ENCODE measurements at places on chromosomes 11 and 22.

DNA sequence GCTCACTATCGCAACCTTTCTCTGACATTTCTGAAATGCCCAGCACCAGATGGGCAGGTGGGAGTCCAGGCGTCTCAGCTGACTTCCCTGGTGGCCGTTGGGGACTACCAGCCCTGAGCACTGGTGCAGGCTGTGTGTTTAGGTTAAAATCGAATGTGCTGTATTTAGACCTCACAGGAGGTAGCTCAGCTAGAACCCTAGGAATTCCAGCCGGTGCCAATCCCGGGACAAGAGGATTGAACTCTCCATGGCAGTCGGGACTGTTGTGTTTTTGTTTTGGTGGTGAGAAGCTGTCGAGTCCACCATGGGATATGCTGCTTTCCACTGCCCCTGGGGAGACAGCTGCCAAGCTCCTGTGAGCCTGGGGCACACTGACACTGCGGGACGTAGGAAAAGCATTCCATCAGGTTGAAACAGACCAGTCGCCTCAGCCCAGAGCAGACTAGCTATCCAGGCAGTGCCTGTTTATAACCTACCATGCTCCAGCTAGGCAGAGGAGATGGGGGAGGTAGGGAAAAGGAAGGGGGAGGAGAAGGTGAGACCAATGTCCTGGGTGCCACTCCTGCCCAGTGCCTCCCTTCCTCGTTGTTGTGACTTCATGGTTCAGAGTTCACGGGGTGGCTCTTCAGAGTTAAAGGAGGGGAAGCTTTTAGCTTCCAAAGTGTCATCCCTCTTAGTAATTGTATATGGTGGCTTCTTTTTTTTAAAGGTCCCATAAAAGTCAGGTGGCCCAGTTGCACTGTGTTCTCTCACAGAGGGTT, 53.0 kb downstream of the MICAL2 start:
- DNase-seq, result no peak

GRCh38 chr11:131924457-131925201, 554.2 kb downstream of the NTM start:
- DNase-seq, result no peak

- DNase-seq, result no peak
These were observed 12.6 kb upstream of the GDPD5 start for GRCh38 chr11:75538150-75538942.

- DNase-seq, result no peak
These were observed 1517.0 kb downstream of the TBC1D22A start for GRCh38 chr22:48279461-48279756.

DNA sequence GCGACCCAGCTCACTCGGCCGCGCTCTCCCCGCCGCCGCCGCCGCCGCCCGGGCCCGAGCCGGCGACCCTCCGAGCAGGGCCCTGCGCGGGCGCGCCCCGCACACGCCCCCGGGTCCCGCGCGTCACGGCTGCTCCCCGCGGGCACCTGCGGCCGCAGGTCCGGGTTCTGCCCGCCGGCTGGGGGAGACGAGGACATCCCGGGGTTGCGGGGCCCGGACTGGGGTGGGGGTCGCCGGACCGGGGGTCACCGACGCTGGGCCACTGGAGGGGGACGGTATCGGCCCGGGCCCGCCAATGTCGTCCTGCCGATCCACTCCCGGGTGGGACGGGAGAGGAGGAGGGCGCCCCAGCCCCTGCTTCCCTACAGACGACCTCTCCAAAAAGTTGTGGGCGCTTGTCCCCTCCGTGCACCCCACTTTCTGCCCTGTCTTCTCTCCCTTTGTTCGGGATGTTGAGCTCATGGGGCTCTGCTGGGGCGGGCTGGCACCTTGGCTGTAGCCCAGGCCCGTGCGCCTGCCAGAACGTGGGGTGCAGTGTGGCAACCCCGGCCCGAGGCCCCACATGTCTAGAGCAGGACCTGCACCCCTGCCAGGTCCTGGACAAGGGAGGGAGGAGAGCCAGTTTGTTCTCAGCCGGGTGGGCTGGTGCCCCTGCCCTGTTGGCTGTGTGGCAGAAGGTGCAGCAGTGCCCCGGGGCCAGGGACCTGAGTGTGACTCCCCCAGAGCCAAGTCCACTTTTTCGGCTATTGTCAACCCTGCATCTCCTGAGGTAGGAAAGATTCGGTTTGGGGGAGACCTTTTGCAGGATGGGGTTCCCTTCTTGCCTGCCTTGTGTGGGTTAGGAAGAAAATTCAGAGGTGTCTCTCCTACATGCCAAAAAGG, 40.2 kb upstream of the CELSR1 start:
- DNase-seq, result no peak

DNA sequence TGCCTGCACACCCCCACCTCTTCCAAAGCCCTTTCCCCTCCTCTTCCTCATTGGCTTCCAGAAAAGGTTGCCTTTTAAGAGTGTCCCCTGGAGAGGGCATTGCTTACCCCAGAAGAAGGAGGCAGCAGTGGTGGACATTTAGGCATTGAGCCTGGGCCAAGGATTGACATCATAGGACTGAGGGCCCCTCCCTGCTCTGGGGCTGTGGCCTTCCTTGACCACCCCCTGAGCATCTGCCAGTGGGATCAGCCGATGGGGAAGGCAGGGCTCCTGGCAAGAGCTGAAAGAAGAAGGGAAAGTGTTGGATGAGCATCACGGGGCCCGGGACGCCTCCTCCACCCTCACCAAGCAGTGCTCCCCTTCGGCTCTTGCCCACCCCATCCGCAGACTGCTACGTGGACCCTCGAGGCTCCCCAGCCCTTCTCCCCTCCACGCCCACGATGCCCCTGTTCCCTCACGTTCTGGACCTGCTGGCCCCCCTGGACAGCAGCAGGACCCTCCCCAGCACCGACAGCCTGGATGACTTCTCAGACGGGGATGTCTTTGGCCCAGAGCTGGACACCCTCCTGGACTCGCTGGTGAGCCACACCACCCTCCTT, 37.4 kb downstream of the ZC3H7B start:
- DNase-seq, result no peak

GRCh38 chr11:97363331-97363730, 973.5 kb downstream of the JRKL start:
- DNase-seq, result no peak

DNA sequence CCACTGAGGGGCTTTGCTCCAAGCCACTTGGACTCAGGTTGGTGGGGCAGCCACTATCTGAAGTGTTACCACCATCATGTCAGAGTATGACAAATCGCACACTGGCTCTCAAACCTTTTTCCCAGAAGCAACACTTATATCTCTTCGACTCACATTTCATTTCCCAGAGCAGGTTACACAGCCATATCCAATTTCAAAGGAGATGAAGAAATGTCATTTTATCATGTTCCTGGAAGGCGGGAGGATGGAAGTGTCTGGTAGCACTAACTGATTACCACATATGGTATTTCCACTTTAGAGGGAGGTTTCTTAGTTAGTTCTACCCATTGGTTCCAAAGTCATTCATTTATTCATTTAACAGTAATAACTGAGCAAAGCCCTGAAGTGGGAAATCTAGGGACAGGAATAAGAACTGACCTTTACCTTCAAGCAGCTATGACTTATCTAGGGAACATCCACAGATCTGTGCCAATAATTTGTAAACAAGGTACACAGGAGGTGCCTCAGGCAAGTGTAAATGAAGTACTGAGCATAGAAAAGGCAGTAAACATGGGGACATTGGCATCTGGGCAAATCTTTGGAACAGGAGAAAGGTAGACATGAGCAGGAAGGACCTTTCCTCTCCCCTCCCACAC, 54.9 kb upstream of the LRRC55 start:
- DNase-seq, result no peak

DNA sequence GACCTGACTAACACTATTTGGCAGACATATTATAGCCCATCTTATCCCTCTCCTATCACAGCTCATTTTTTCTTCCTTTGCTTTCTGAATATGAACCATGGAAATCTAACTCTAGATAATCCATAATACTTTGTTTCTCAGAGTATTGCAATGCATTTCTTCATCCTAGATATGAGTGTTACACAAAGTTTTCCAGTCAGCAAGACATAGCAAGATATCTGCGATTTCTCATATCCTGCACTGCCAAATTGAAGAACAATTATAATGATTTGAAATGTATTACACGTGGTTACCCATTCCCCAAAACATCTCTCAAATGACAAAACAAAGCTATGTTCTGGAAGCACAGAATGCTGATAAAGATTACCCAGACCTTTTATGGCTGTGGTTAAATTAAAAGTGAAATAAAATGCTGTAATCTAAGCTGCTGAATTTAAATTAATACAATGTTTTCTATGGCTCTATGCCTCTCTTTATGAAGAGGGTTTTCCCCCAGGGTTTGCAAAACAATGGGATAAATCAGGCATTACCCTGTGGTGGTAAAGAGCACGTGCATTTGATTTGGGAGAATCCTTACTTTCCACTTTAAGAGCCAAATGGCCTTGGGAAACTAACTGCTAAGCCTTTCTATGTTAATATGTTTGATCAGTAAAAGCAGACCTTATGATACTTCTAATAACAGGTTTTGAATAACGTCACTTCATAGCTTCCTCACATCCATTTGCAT, 1291.0 kb upstream of the CNTN5 start:
- DNase-seq, result no peak

DNA sequence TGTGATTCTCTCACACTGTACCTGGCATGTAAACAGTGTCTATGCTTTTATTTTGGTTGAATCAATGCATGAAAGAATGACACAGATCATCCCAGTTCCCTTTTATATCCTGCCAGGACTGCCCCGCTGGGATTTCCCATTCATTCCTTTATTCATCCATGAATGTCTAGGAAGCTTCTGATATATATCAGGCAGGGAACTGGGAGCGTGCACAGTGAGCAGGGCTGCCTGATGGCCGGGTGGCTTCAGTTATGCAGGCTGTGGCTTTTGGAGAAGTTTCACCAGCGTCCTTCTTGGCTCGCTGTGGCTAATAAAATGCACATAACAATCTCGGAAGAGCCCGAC, 789.0 kb downstream of the TBC1D22A start:
- no peak for DNase-seq

DNA sequence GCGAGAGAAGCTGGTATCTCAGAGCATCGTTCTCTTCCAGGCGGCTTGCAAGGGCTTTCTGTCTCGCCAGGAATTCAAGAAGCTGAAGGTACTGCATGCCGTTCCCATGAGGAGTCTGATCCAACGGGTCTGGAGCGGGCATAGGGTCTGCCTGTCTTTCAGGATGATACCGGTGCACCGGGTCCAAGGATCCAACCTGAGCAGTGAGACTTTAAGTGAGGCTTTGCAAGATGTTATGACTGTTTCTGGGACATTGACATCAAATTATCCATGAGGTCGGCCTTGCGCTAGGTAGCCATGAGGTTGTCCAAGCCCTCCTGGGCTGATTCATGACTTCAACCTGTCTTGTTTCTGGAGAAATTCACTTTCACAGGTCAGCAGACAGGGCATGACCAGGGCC, 132.3 kb downstream of the MYO18B start:
- DNase-seq, result no peak

- no peak for DNase-seq
These were observed 50.1 kb upstream of the SHANK2 start for GRCh38 chr11:71302534-71302909.

- no peak for DNase-seq
These were observed 3.3 kb downstream of the BRD1 start for GRCh38 chr22:49824185-49824925.

GRCh38 chr11:134976551-134976950, 564.5 kb upstream of the B3GAT1 start:
- no peak for DNase-seq

DNA sequence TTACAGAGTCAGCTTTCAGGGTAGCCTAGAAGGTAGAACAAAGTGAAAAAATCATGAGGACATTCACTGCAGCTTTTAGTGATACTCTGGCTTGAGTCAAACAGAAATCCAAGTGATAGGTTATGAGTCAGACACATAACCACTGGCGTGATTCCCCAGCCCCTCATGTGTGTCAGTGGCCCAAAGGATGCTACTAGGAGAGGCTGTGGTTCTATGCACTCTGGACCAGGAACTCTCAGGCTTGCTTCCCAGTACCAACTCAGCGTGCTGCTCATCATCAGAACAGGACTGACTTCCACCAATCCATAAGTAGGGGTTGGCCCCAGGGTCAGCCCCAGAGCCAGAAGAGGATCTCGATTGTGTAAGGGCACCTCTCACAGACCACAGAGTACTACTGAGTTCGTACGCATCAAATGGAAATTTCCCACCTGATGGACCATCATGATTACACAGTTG, 116.8 kb downstream of the MED15 start:
- no peak for DNase-seq

DNA sequence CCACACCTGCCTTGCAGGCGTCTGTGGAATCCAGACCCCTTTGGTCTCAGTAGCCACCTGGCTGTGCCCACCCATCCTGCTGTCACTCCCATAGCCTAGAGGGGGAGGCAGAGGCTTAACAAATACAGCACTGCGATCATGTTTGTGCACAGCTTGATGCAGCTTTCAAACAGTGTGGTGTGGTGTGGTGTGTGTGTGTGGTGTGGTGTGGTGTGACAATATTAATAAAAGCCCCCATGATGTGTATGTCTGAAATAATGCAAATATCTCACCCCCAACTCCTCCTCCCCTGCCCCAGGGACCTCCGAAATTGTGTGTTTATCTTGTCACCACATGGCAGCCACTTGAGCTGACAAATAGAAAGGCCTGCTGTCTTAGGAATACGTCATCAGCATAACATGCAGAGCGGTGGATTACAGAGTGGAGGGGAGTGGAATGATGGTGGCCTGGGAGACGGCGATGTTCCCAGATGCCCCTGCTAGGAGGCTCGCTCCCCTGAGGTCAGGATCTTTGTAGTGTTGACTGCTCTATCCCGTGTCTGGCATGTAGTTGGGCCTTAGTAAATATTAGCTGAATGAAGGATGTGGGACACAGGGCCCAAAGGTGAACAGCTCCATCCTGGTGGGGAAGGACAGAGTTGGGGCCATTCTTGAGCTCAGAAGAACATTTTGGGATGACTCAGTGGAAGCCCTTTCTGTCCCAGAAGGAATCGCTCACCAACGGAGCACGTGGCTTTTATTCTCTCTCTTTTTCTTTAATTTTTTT, 2.8 kb downstream of the PDXP start:
- DNase-seq, result no peak

DNA sequence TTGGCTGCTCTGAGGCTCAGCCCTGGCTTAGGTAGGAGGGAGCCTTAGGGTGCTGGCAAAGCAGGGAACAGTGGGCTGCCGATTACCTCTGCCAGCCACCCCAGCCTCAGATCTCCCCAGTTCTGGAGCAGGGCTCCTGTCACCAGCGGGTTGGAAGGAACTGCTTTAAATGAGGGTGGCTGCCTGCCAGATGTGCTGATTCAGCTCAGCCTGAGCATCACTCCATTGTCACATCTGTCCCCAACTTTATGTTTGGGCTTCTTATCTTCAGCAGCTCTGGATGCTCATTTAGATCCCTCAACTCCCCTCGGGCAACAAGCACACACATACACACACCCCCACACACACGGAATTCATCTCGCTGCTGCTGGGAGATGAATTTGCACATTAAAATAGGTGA, 16.9 kb upstream of the ANKK1 start:
- no peak for DNase-seq

DNA sequence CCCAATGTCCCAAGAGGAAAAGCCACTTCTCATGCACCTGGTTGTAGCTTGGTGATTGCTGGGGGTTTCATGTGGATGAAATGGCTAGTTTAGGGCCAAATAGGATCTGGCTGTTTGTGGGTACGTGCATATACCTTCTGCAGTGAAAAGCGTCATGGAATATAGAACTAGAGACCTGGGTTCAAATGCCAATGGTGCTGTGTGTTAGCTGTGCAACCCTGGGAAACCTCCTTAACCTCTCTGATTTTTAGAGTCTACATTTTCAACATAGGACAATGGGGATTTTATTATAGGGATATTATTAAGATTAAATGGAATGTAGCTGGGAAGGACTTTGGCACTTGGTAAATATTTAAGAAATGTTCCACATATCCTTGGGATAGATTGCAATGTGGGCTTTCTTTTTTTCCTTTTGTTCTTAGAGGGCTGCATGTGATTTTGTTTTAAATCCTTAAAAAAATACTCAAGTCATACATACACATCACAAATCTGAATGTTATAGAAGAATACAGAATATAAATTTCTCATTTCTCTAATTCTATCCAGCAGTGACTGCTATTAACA, 112.6 kb upstream of the E2F8 start:
- no peak for DNase-seq
